Caco-2 (cell line): ENCODE measurements at places on chromosomes 1 and 21. TPM values are rescaled to one million over a fixed set of nuclear protein-coding genes. Genes with fewer than 3 reads are reported as not detected.

GRCh38 chr1:205569411-205570172, 62.2 kb downstream of the ELK4 start:
- no peak for DNase-seq

DNA sequence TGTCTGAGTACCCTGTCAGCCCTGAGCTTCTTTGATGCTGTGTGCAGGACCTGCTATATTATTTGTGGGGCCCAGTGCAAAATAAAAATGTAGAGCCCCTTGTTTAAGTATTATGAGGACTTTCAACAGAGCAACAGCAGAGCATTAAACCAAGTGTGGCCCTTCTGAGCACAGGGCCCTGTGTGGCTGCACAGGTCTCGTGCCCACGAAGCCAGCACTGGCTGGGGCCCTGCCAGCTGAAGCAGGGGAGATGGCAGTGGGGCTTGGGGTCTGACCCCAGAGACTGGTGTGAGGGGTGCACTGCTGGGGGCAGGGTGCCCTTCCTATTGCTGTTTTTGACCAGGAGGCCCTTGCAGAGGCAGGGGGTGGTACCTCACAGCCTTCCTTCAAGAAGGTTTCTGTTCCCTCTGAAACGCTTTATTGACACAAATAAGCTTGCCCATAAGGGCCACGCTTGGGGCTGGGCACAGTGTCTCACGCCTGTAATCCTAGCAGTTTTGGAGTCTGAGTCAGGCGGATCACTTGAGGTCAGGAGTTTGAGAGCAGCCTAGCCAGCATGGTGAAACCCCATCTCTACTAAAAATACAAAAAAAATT, 2.2 kb upstream of the SEMA4A start:
- DNase-seq: no peak

DNA sequence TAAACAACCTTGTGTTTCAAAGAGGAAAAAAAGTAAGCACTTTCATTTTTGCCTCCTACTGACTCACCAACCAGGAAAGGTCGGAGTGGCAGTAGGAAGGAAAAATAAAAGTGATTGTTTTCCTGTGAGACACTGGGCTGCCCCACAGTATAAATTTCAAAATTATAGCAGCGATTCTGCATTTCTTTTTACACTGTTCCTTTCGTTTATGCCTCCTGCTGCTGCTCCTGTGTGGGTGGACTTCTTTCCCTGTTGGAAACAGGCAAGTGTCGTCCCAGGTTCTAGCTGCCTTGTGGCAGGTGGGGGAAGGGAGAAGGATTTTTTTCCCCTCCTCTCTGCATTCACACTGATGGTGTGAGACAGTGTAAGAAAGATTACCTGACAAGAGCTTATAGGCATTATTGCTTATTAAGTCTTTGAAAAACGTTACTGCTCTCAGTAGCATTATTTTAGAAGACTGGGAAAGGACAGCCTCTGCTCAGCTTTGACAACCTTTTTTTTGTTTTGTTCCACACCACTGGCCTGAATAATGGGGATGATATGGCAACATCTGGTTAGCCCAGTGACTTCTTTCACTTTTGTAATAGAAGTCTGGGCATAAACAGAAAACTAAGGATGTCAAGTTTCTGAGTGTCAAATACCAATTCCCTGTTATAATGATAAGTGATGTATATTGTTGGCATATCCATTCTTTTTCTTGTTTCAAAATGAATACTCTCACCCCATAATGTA, 77.9 kb downstream of the NEK7 start:
- no peak for DNase-seq

DNA sequence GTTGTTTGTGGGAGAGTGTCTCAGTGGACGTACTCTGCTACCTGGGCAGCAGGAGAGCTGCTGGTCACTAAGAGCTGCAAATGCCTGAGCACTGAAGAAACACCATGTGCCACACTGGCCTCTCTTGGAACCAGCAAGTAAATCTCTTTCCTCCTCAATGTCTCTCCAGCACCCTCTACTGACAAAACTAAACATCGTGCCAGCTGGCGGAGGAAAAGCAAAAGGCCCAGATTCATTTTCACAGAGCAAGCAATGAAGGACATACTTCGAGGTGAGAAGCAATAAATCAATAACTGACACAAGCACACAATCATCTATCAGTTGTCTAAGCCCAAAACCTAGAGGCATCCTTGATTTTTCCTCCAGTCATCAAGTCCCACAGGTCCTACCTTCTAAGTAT, 78.1 kb downstream of the RERE start:
- no peak for DNase-seq

DNA sequence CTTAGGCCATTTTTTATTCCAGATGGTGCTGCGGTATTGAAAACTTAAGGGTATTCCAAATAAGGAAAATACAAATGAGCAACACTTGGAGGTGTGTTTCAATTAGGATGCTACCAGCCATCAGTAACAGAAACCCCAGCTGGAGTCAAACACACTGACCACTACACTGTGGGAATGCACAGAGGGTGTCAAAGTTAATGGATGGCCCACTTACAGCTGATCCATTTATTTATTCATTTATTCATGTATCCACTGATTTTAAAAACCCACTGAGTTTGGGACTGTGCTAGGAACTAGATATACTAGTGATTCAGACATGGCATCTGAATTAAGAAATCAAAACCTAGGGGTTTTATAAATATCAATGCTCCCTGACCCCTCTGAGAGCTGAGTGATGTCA, 24.5 kb upstream of the GJA5 start:
- DNase-seq: no peak

DNA sequence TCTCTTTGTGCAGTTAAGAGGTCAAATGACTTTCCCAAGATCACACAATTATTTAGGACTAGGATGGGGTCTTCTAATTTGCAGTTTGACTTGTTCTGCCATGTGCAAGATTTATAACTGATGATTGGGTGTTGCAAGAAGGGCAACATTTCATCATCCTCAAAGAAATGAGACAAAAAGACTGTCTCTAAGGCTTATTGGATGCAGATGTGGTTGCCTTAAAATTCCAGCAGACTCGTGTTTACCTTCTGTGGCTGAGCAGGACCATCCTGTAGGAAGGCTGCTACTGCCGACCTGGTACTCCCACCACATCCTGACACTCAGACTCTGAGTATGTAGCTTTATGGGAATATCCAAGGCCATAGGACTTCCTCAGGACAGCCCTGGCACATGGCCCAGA, 99.9 kb upstream of the SGIP1 start:
- no peak for DNase-seq

- no peak for DNase-seq
These were observed 136.8 kb downstream of the FOXD2 start for GRCh38 chr1:47574451-47575165.

DNA sequence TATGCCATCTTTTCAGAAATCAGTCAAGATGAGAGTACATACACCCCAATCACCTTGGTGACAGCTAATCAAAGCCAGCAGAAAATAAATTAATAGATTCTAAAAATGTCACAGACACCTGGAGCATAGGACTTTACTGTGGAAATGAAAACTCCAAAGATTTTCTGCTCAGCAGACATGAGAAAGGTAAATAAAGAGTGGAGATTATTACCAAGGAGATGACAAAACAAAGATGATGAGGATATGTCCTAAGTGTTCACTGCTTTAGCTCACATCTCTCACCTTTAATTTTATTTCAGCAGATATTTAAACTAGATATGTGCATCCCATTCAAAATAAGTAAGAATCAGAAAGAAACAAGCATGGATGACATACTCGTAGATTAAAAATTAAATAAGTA, 14.8 kb upstream of the KCNT2 start:
- no peak for DNase-seq

DNA sequence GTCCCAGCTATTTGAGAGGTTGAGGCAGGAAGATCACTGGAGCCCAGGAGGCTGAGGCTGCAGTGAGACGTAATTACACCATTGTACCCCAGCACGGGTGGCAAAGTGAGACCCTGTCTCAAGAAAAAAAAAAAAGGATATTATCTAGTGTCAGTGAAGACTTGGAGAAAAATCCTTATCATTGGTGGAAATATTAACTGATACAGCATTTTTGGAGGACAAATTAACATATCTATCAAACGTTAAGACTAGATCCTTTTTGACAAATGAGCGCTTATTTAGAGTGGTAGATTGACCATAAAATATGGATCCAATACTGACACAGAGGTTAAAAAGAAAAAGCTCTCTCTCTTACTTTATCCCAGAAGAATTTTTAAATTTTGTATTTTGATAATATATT, 35.2 kb upstream of the DYRK1A start:
- no peak for DNase-seq

GRCh38 chr1:8020032-8020431, 6.1 kb downstream of the ERRFI1 start:
- peak; percentile 52 for DNase-seq

DNA sequence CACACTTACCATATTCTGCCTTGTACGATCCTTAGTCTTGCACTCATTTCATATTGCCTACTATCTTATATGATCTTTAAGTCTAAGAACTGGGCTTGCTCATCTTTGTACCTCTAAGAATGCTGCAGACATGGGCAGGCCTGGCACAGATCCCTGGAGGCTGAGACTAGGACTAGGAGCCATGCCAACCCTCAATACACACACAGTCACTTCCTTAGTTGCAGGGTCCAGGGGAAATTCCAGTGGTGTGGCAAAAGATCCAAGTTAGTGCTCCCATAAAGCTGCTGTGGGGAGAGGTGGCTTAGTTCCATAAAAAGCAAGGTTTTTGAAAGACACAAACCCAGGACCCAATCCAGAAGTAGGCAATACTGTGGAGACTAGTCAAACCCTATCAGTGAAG, 59.9 kb downstream of the CYYR1 start:
- DNase-seq: no peak

DNA sequence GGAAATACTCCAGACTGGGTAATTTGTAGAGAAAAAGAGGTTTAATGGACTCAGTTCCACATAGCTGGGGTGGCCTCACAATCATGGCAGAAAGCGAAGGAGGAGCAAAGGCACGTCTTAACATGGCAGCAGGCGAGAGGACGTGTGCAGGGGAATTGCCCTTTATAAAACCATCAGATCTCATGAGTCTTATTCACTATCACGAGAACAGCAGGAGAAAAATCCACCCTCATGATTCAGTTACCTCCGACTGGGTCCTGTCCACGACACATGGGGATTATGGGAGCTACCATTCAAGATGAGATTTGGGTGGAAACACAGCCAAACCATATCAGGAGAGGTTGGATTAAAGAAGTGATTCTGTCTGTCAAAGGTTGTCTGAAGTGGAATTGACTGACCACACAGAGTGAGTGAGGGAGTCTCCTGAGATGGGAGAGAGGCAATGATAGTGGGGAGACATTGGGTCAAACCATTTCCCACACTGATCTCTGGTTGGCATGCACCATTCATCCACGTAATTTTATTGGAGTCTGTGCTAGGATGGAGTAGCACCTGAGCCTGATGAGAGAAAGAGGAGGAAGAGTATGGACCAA, 58.3 kb upstream of the VAMP3 start:
- no peak for DNase-seq

GRCh38 chr21:43006874-43007208, 32.5 kb downstream of the PKNOX1 start:
- DNase-seq: no peak

DNA sequence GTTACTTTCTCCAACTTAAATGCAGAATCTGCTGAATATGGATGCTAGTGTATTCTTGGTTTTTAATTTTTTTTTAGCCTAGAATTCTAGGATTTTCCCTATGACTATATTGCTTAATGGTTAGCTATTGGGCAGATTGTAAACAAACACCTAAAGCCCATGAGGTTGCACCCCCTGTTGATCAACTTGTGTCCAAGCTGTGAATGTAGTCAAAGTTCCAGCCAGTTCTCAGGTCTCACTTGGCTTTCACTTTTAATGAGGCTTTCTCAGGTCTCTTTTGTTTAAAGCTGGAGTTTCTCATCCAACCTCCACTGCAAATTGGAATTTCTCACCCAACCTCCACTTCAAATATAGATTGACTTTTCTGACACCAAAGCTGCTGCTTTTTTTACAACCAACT, 35.9 kb downstream of the FCER1A start:
- DNase-seq: no peak

- DNase-seq: no peak
These were observed 108.7 kb downstream of the RGL1 start for GRCh38 chr1:183913567-183913993.

DNA sequence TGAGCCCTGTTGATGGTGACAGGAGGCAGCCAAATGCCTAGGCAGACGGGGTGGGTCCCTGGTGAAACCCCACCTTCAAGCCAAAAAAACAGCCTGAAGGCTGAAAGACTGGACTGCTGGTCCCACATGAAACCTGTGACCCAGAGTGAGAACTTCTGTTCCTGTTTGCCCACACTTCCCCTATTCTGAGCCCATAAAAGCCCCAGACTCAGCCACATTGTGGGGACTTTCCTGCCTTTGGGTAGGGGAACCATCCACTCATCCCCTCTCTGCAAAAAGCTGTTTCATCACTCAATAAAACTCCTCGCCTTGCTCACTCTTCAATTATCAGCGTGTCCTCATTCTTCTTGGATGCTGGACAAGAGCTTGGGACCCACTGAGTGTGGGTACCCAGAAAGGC, 25.2 kb downstream of the HTR6 start:
- DNase-seq: no peak

- DNase-seq: peak; percentile 1
These were observed 53.2 kb upstream of the C1orf87 start for GRCh38 chr1:60126723-60127122.

GRCh38 chr21:27391990-27392389, 425.1 kb upstream of the ADAMTS5 start:
- DNase-seq: no peak

Gene SYNC
- total RNA-seq: 0.20 TPM in 1 of 2 replicates, not detected in the other

Gene SV2A
- 4.7 TPM in 2 replicates for total RNA-seq

Gene GSTM5
- total RNA-seq: 6.0 and 9.1 TPM in 2 replicates

Gene CD244
- total RNA-seq: 0.11 TPM in 1 of 2 replicates, not detected in the other

Gene RNU1-1
- total RNA-seq: 1,622 and 1,638 TPM in 2 replicates

Gene SPRR2E
- not detected in 2 replicates for total RNA-seq

Gene CR1L
- not detected in 2 replicates for total RNA-seq

Gene VANGL2
- 3.2 and 3.4 TPM in 2 replicates for total RNA-seq

Gene OLFML3
- total RNA-seq: 29.1 and 36.5 TPM in 2 replicates

Gene TMEM82
- 2.7 and 3.5 TPM in 2 replicates for total RNA-seq

Gene PUSL1
- 39.8 and 43.8 TPM in 2 replicates for total RNA-seq

Gene KRTAP6-2
- not detected in 2 replicates for total RNA-seq

Gene PKP1
- total RNA-seq: 0.05 TPM in 1 of 2 replicates, not detected in the other

Gene AGBL4
- total RNA-seq: not detected in 2 replicates

Gene KCNQ4
- total RNA-seq: 1.4 and 1.6 TPM in 2 replicates

Gene OXCT2
- 4.6 and 6.4 TPM in 2 replicates for total RNA-seq

Gene CAP1
- total RNA-seq: 181 and 219 TPM in 2 replicates

Gene DESI2
- 47.7 and 51.0 TPM in 2 replicates for total RNA-seq

Gene RNU11
- total RNA-seq: not detected in 2 replicates
